A549 treated with RU486 at 1 μM for 4 hours (cell line): ENCODE measurements at places on chromosomes 2 and 18. TPM values are rescaled to one million over a fixed set of nuclear protein-coding genes. Genes with fewer than 3 reads are reported as not detected.

Gene FSHR
- total RNA-seq = 0.07 TPM in 1 of 5 replicates, not detected in the others

Gene SCN2A
- total RNA-seq = not detected in 5 replicates

Gene GREB1L
- total RNA-seq = 0.95 to 2.5 TPM (median 2.3 TPM) in 5 replicates

Gene PCBP1
- total RNA-seq = 371 to 437 TPM (median 419 TPM) in 5 replicates

Gene ITGAV
- total RNA-seq = 41.4 to 96.4 TPM (median 82.3 TPM) in 5 replicates

Gene ESPNL
- 0.07 to 0.35 TPM (median 0.28 TPM) in 5 replicates for total RNA-seq

Gene LYPD6B
- total RNA-seq = not detected in 5 replicates

Gene FAM237A
- not detected in 5 replicates for total RNA-seq

Gene PPP4R3B
- 18.2 to 36.7 TPM (median 32.3 TPM) in 5 replicates for total RNA-seq

Gene RMDN2
- total RNA-seq = 2.4 to 6.3 TPM (median 5.0 TPM) in 5 replicates

Gene ARHGAP28
- 0.05 to 0.48 TPM (median 0.08 TPM) in 3 of 5 replicates, not detected in the others for total RNA-seq

Gene CPS1
- total RNA-seq = 5.1 to 7.6 TPM (median 7.1 TPM) in 5 replicates

Gene CD8B2
- total RNA-seq = not detected in 5 replicates

Gene RESP18
- total RNA-seq = not detected in 5 replicates

Gene RAB6D
- total RNA-seq = 0.09 TPM in 1 of 5 replicates, not detected in the others

Gene RASGRP3
- 0.70 to 1.6 TPM (median 1.2 TPM) in 5 replicates for total RNA-seq

Gene NPPC
- total RNA-seq = 0.22 to 0.40 TPM (median 0.34 TPM) in 3 of 5 replicates, not detected in the others

Gene KCNG2
- not detected in 5 replicates for total RNA-seq

Gene MYCN
- total RNA-seq = not detected in 5 replicates

Gene LYG2
- 0.17 TPM in 1 of 5 replicates, not detected in the others for total RNA-seq

Gene NAT8
- not detected in 5 replicates for total RNA-seq

Gene FIGN
- 1.6 to 2.6 TPM (median 2.0 TPM) in 5 replicates for total RNA-seq
